ENCODE measurements at places on chromosomes 5 and 9.

DNA sequence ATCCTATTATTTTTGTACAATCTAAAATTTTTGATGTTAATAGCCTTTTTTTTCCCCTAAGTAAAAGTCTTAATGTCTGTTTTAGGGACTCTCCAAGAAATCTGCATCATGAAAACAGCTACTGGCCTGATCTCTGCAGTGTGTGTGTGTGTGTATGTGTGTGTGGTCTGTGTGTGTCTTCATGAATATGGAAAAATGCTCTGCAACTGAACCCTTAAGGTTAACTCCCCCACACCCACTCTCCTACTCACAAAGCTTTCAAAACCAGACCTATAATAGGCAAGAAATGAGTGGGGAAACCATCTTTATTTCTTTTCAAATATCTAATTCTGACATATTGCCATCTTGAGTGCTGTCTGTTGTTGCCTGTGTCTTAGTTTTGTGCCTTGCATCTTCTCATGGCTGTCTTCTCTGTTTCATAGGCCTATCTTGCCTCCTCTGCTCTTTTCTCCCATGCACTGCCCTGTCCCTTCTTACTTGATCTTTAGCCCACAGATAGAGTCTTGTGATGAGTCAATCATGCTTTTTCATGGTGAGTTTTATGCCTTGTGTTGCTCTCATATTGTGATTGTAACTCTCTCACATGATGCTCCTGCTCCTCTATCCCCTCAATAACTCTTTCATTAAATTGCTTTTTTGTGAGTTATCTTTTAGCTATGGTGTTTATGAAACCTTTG is 68.3 kb downstream of the CHSY3 start:
- no peaks in the 10 kb centered on the region for H3K4me1 ChIP-seq
- DNase-seq: no peak
- H3K36me3 ChIP-seq: no peaks in the 10 kb centered on the region
- H3K27me3 ChIP-seq: no peaks in the 10 kb centered on the region
- no peak overlapping the region for H3K27ac ChIP-seq

DNA sequence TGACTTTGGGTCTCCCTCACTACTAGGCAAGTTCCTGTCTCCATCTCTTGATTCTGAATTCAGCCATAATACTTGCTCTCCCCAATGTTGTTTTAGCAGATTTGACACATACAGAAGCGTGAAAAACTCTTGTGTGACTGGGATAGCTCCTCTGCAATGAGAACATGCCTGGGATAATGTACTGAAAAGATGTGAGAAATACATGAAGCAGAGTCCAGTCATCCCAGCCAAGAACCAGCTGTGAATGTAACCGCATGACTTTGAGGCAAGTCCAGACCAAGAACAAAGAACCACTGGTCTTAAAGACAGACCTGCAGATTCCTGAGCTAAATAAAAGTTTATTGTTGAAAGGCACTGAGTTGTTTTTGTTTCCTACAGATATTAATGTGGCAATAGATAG is 135.0 kb downstream of the NMUR2 start:
- H3K36me3 ChIP-seq: no peaks in the 10 kb centered on the region
- no peak overlapping the region for H3K4me3 ChIP-seq
- no peak for DNase-seq
- no peaks in the 10 kb centered on the region for H3K27me3 ChIP-seq
- no peak overlapping the region for H3K27ac ChIP-seq
- H3K4me1 ChIP-seq: no peaks in the 10 kb centered on the region

DNA sequence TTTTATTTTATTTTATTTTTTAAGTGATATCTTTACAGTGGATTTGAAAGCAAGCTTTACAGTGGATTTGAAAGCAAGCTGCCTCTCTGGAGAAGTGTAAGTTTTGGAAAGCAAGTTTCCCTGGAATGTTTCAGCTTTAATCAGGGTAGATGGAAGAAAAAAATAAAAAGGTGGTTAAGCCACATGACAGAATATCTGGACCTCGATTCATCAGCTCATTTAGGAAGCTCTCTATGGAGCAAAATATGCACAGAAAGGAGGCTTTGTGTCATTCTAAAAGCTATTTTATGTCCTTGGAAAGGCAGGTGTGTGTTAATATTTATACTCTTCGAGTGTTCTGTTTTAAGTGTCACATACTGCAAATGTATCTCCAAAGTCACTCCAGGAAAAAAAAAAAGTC is 409.2 kb upstream of the KLF4 start:
- H3K4me3 ChIP-seq: no peak overlapping the region
- H3K36me3 ChIP-seq: no peaks in the 10 kb centered on the region
- no peak for DNase-seq
- peaks cover 3% of the 10 kb centered on the region for H3K4me1 ChIP-seq
- no peaks in the 10 kb centered on the region for H3K27me3 ChIP-seq

DNA sequence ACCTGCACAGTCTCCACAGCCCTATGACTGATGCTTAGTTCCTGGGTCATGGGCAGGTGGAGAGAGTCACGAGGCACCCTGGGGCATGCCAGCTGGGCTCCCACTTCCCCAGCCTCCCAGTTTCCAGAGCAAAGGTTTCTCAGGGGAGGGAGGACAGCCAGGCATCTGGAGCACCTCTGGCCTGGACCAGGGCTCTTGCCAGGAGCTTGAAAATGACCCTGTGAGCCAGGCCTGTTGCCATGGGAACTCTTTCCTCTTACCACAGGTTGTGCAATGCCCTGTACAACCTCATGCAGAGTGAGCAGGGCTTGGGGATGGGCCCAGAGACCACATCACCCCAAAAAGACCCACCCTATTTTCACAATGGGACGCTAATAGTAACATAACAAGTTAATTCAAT is 113.1 kb downstream of the PSD2 start:
- H3K36me3 ChIP-seq: no peaks in the 10 kb centered on the region
- H3K27ac ChIP-seq: no peak overlapping the region
- peaks cover 5% of the 10 kb centered on the region for H3K4me1 ChIP-seq
- H3K27me3 ChIP-seq: peaks cover 9% of the 10 kb centered on the region
- H3K4me3 ChIP-seq: no peak overlapping the region

DNA sequence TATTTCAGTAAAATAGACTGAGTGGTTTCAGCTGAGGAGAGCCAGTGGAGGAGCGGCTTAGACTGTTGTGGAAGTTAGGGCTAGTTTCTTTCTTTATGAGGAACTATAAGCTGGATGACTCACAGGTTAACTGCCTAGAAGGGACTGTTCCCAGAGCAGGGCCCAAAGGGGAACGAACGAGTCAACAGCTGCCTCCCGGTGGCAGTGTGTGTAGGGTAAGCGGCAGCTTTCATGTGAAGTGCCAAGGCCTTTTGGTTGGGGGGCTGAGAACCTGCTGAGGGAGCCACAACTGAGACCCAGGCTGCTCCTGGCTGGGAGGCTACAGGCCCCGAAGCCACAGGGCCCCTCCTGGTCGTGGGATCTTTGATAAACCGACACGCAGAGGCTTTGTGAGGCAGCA is 7.0 kb downstream of the SQSTM1 start:
- DNase-seq: no peak
- no peak overlapping the region for H3K4me3 ChIP-seq
- H3K27me3 ChIP-seq: no peaks in the 10 kb centered on the region
- no peak overlapping the region for H3K27ac ChIP-seq
- peaks cover 2% of the 10 kb centered on the region for H3K4me1 ChIP-seq
- H3K36me3 ChIP-seq: peaks cover 40% of the 10 kb centered on the region

GRCh38 chr5:90479611-90480385 is 5.1 kb downstream of the POLR3G start:
- no peaks in the 10 kb centered on the region for H3K36me3 ChIP-seq
- no peak overlapping the region for H3K27ac ChIP-seq
- peaks cover 4% of the 10 kb centered on the region for H3K4me1 ChIP-seq
- no peaks in the 10 kb centered on the region for H3K27me3 ChIP-seq
- DNase-seq: no peak

- H3K36me3 ChIP-seq: peaks cover 4% of the 10 kb centered on the region
- no peaks in the 10 kb centered on the region for H3K4me1 ChIP-seq
- H3K27ac ChIP-seq: no peak overlapping the region
- no peak overlapping the region for H3K4me3 ChIP-seq
- H3K27me3 ChIP-seq: no peaks in the 10 kb centered on the region
- no peak for DNase-seq
Observed at GRCh38 chr5:151812757-151813309, 41.1 kb downstream of the G3BP1 start.

DNA sequence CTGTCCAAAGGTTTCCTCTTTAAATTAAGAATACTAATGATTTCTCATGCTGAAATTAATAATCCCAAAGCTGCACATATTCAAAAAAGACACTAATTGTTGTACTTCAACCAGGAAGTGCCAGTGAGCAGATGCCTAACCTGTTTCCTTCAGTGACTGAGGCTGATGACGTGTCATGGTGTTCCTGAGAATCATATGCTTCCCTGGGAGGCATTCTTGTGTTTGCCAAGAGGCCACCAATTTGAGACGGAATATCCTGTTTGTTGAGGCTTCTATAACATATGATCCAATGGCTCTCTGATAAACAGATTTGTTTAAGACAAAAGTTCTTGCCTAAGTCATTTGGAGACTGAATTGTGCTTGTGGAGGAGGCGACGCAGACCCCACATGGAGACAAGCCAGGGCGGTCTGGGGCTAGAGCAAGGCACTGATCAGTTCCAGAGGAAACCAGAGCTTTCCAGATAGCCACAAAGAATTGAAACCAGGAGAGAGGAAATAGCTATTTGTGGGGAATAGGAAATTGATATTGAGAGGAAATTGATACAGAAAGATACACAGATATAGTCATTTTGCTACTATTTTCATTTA is 66.4 kb upstream of the ZNF608 start:
- no peaks in the 10 kb centered on the region for H3K27me3 ChIP-seq
- no peak overlapping the region for H3K4me3 ChIP-seq
- H3K27ac ChIP-seq: no peak overlapping the region
- no peak for DNase-seq
- H3K36me3 ChIP-seq: no peaks in the 10 kb centered on the region

- H3K27ac ChIP-seq: no peak overlapping the region
- no peaks in the 10 kb centered on the region for H3K4me1 ChIP-seq
- no peak overlapping the region for H3K4me3 ChIP-seq
- peaks cover 5% of the 10 kb centered on the region for H3K36me3 ChIP-seq
Observed at GRCh38 chr5:72314571-72315172, 5.4 kb downstream of the MRPS27 start.

GRCh38 chr5:143605403-143606005 is 202.0 kb upstream of the NR3C1 start:
- H3K27ac ChIP-seq: no peak overlapping the region
- no peaks in the 10 kb centered on the region for H3K36me3 ChIP-seq
- H3K4me3 ChIP-seq: no peak overlapping the region
- H3K4me1 ChIP-seq: no peaks in the 10 kb centered on the region

- no peak overlapping the region for H3K27ac ChIP-seq
- no peaks in the 10 kb centered on the region for H3K27me3 ChIP-seq
- no peak for DNase-seq
- no peaks in the 10 kb centered on the region for H3K4me1 ChIP-seq
Observed at GRCh38 chr5:24909210-24909609, 264.4 kb upstream of the CDH10 start.

DNA sequence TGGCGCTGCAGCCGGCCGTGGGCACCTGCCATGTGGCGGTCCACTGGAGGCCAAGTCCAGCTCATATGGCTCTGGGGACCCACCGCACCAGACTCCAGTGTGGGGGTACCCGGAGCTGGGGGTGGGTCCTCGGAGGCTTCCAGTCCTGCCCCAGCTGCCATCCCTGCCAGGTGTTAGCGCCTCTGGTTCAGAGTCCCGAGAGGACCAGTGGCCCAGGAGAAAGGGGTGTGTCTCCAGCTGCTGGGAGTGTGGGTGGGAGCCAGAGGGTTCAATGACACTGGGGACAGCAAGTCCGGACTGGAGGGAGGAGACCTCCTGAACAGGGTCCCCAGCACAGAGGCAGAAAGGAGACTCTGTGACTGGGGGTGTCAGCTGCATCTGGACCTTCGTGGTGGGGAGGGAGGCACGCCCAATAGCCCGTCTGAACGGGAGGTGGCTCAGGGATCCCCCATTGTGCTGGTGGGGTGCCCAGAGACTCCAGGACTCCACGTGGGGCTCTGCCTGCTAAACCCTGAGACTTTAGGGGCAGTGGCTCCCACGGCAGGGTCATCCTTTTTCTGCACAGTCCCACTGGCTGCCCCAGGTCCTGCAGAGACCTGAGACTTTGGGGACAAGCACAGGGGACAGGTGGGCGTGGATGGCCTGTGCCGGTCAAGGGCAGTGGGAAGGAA is 2.4 kb upstream of the AHRR start:
- H3K36me3 ChIP-seq: peaks cover 8% of the 10 kb centered on the region
- H3K4me1 ChIP-seq: peaks cover 6% of the 10 kb centered on the region
- no peak for DNase-seq
- no peak overlapping the region for H3K4me3 ChIP-seq
- H3K27ac ChIP-seq: no peak overlapping the region

DNA sequence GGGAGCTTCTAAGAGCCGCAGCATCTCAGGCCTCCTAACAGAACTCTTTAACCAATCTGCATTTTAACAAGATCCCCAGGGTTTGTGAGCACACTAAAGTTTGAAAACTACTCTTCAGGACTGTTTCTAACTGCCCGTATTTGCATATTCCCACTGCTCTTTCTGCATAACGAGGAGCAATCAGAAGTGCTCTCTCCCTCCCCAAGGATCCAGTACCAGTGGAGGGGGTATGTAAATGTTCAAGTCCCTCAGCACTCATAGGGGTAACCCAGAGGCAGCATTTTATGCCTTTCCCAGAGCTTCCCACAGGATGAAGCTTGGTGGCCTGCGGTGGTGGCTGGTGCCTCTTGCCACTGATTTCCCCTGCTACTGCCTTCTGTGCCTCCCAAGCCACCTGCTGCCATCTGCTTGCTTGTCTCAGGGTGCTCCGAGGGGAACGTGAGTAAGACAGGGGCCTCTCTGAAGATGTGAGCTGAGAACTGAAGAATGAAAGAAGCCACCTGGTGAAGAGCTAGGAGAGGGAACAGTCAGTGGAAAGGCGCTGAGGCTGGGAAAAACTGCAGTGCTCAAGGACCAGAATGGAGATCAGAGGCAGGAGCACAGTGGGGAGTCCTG is 30.0 kb upstream of the PPP1R2B start:
- no peak overlapping the region for H3K27ac ChIP-seq
- peaks cover 2% of the 10 kb centered on the region for H3K4me1 ChIP-seq
- H3K27me3 ChIP-seq: no peaks in the 10 kb centered on the region
- DNase-seq: no peak
- H3K4me3 ChIP-seq: no peak overlapping the region

DNA sequence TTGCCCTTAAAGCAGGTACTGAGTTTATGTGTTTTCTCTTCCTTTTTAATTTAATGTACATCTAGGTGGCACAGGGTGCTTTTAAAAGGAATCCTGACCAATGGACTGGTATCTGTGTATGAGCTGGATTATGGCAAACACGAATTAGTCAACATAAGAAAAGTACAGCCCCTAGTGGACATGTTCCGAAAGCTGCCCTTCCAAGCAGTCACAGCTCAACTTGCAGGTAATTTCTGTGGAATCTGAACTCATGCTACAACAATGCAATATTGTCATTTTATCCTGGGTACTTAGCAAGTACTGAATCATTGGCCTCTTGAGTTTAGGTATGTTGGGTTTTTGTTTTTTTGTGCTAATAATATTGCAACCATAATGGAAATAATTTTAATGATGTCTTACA is 14.4 kb upstream of the TMOD1 start:
- no peak overlapping the region for H3K27ac ChIP-seq
- H3K27me3 ChIP-seq: no peaks in the 10 kb centered on the region
- H3K36me3 ChIP-seq: no peaks in the 10 kb centered on the region

DNA sequence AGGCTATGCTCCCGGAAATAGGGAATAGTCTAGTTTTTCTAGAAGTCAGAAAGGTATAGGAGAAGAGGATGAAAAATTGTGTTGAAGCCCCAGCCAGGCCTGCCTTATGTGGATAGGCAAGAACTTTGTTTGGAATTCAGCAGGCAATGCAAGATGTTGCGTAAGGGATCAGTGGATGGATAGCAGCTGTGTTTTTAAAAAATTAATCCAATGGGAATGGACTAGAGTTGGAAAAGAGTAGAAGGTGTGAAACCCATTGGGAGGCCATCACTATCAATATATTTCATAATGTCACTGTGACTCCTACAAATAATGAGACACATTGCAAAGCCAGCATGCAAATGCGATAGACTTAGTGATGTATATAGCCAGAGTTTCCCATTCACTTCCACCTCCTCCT is 281.9 kb downstream of the MARCHF11 start:
- no peak overlapping the region for H3K27ac ChIP-seq
- H3K27me3 ChIP-seq: no peaks in the 10 kb centered on the region
- no peaks in the 10 kb centered on the region for H3K4me1 ChIP-seq
- H3K4me3 ChIP-seq: no peak overlapping the region

Data from iPS DF 6.9 (cell line).